Activated naive CD4-positive, alpha-beta T cell (primary cell): ENCODE measurements at places on chromosomes 5 and 9.

DNA sequence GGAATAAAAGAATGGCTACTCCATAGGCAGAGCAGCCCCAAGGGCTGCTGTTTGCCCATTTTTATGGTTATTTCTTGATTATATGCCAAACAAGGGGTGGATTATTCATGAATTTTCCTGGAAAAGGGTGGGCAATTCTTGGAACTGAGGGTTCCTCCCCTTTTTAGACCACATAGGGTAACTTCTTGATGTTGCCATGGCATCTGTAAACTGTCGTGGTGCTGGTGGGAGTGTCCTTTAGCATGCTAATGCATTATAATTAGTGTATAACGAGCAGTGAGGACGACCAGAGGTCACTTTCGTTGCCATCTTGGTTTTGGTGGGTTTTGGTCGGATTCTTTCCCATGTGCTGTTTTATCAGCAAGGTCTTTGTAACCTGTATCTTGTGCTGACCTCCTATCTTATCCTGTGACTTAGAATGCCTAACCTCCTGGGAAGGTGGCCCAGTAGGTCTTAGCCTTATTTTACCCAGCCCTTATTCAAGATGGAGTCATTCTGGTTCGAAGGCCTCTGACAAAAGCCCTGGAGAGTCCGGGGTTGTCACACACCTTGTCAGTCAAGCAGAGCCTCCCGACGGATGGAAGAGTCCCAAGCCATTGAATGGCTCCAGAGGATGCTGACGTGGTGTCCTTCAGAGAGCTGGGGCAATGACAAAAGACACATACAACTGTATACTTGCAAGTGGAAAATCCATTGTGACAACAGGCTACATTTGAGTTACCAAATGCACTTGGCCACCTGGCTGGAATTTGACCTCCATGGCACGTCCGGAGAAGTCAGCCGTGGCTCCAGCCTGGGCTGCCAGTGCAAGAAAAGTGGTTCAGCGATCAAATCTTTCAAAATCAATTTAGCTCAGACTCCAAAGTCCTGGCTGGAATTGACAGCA lies 67.1 kb upstream of the CLINT1 start:
- DNase-seq: no peak

- no peak for DNase-seq
These were observed 76.6 kb downstream of the KCNN2 start for GRCh38 chr5:114438471-114438870.

GRCh38 chr5:167057665-167058064 lies 1233.8 kb upstream of the WWC1 start:
- DNase-seq: no peak

DNA sequence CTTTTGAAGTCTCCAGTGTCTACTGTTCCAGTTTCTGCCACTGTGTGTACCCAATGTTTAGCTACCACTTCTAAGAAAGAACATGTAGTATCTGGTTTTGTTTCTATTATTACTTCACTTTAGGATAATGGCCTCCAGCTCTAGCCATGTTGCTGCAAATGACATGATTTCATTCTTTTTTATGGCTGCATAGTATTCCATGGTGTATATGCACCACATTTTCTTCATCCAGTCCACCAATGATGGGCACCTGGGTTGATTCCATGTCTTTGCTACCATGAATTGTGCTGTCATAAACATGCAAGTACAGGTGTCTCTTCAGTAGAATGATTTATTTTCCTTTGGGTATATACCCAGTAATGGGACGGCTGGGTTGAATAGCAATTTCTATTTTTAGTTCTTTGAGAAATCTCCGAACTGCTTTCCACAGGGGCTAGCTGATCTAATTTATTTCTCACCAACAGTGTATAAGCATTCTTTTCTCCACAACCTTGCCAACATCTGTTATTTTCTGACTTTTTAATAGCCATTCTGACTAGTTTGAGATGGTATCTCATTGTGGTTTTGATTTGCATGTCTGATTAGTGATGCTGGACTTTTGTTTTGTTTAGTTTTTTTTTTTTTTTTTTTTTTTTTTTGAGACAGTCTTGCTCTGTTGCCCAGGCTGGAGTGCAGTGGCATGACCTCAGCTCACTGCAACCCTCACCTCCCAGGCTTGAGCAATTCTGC lies 68.9 kb downstream of the WDR41 start:
- no peak for DNase-seq

GRCh38 chr9:82308836-82309235 lies 320.3 kb downstream of the SPATA31D1 start:
- no peak for DNase-seq

DNA sequence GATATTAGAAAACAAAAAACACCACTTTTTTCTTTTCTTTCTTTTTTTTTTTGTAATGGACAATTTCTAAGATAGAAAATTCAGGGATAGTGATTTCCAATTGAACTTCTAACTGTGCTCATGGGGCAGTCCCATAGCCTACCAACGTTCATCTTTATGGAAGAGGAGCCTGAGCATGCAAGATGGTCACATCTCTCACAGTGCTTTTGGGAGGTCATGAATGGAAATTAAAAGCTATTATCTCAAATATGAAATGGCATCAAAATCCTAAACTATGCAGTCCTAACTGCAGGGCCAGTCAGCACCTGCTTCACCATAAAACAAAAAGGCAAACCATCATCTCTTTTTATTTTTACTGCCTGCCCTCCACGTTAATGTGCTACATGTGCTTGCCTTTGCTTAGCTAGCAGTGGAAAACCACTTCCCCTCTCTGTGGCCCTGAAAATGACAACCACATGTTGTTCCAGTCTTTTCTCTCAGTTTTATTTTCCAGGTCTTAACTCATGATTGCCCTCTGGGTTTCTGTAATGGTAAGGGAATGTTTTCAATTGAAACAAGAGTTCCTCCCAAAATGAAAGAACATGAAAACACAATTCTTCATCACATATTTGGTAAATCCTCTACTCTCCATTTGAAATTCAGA lies 16.7 kb downstream of the IFNB1 start:
- no peak for DNase-seq

GRCh38 chr9:33273972-33274328 lies 9.1 kb downstream of the CHMP5 start:
- DNase-seq: no peak

GRCh38 chr5:7667216-7667767 lies 183.6 kb downstream of the CFAP90 start:
- DNase-seq: no peak

DNA sequence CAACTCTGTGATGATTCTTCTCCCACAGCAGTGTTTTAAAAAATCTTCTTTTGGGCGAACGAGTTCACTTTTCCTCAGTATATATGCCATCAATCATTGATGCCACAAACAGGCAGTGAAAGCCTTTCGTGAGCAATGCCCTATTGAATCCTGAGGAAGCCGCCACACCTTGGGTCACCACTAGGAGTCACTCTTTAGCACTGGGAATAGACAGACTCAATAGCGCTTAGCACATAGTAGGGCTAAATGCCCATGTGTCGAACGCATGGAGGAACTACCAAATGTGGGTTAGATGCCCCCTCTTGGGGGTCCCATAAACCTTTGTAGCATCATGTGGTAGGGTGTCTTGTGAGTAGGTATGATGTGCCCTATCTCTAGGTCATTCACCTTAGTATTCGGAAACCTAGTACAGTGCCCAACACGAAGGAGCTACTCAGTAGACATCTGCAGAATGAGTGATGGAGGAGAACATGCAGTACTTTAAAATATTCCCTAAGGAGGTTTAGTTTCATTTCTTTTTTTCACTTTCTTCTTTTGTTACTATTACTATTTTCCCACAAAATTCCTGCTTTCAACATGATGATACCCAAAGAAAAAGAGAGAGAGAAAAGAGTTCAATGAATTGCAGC lies 603.7 kb downstream of the BNC2 start:
- no peak for DNase-seq

- DNase-seq: no peak
These were observed 72.1 kb upstream of the HSPA9 start for GRCh38 chr5:138647261-138647788.

GRCh38 chr9:93223260-93224180 lies 39.6 kb downstream of the WNK2 start:
- no peak for DNase-seq

- no peak for DNase-seq
These were observed 33.4 kb upstream of the SLC6A19 start for GRCh38 chr5:1167728-1168709.

- DNase-seq: no peak
These were observed 370.9 kb downstream of the DIRAS2 start for GRCh38 chr9:90271707-90272106.

GRCh38 chr5:40853632-40854192 lies 12.5 kb downstream of the CARD6 start:
- DNase-seq: no peak

DNA sequence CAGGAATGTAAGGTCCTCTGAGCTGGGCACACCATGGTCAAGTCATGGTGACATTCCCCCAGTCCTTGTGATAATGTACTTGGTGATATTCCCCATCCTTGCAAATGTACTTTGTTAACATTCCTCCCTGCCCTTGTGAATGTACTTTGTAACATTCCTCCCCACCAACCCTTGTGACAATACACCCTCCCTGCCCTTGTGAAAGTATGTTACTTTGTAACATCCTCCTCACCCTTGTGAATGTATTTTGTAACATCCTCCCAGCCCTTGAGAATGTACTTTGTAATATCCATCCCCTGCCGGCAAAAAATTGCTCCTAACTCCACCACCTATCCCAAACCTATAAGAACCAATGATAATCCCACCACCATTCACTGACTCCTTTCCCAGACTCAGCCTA lies 53.3 kb downstream of the RAPGEF6 start:
- DNase-seq: no peak

GRCh38 chr5:161058781-161059180 lies 206.8 kb upstream of the ATP10B start:
- no peak for DNase-seq

GRCh38 chr9:136053757-136054142 lies 41.3 kb downstream of the NACC2 start:
- no peak for DNase-seq

DNA sequence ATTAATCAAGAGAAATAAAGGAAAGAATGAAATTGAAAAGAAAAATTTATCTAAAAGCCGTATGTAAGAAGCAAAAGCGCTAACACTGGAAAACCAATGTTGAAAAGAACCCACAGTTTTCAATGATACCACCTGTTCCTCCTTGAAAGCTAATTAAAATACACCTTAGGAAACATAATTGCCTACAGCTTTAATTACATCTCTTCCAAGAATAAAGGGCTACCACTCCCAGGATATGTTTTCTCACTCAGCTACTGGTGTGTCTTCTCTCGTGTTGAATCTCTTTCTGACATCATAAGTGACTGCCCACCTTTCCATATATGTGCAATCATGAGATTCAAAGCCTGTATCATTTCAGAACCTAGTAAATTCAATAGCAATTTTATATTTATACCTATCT lies 880.6 kb upstream of the DMAC1 start:
- no peak for DNase-seq

- no peak for DNase-seq
These were observed 188.7 kb upstream of the S1PR3 start for GRCh38 chr9:88802533-88802932.

DNA sequence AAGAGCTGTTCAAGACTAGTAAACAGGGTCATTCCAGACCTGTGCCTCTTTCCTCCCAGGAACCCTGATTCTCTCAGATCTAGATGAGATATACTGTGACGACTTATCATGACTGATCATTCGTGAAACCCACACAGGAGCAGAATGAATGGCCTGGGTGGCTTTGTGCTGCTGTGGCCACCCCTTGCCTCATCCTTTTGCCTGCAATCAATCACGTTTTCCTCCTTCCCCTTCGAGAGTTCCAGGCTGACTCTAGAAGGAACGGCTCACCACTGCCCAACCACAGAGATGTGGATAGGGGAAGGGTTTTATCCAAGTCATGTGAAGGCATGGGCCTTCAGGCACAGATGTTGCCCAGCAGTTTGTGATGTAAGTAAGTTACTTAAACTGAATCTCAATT lies 5.8 kb downstream of the ANXA6 start:
- DNase-seq: no peak

DNA sequence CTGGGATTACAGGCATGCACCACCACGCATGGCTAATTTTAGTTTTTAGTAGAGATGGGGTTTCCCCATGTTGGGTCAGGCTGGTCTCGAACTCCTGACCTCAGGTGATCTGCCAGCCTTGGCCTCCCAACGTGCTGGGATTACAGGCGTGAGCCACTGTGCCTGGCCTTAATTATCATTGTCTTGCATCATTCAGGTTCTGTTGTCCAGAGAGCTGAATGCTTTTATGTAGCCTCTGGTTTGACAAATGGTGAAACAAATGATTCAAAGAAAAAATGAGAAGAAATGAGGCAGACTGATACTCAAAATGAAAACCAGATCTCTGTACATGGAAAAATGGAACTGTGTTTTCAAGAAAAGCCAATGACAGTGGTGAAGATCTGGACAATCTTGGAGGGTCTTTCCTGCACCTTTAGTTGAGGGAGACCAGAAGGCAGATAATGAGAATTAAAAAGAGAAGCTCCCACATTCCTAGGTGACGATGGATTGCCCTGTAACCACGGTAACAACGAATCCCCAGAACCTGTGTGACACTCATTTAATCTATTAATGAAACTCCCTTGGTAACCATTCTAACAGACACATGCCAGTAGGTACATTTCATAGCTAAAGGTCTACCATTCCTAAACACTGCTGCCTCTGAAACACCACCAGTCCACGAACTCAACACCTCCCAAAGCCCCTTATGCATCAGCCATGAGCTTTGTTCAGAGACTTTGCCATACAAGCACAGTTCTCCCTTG lies 1.6 kb downstream of the TEX48 start:
- DNase-seq: no peak

DNA sequence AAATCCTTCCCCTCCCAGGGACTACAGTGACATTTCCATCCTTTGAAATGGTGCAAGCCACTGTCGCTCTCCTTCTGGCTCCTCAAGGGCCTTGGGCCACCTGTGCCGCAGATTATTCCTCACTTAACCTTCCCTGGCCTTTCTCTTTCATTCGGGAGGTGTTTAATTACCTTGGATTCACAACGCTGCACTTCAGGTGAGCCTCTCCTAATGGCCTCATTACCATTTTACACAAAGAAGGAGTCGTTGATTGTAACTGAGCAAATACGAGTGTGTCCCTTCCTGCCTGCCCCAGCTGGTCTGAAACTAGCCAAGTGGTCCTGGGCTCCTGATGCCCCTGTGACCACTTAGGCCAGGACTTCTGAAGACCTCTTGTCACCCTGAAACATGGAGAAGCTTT lies 205.0 kb downstream of the CRB2 start:
- DNase-seq: no peak

DNA sequence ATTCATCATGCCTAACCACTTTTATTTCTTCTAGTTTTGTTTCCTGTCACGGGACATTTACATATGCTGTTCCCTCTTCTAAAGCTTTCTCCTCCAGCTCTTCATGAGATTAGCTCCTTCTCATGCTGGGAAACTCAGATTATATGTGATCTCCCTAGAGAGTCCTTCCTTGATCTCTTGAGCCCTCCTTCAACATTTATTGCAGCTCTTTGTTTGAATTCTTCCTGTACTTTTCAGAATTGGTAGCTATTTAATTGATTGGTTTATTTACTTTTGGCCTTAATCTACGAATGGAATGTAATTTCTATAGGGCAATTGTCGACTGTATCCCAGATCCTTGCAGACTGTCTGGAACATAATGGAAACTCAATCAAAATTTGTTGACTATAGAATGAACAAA lies 9.7 kb upstream of the TRPM3 start:
- DNase-seq: no peak

- DNase-seq: no peak
These were observed 5.2 kb upstream of the TDRD7 start for GRCh38 chr9:97406620-97407177.

GRCh38 chr5:53512539-53512938 lies 32.1 kb downstream of the FST start:
- no peak for DNase-seq
